ENCODE measurements at places on chromosomes 5 and 9.
A peak's percentile ranks its signal among the peaks of the same experiment; 100 is the strongest.

GRCh38 chr9:94825611-94825958 lies 99.1 kb downstream of the AOPEP start:
- DNase-seq: no peak

DNA sequence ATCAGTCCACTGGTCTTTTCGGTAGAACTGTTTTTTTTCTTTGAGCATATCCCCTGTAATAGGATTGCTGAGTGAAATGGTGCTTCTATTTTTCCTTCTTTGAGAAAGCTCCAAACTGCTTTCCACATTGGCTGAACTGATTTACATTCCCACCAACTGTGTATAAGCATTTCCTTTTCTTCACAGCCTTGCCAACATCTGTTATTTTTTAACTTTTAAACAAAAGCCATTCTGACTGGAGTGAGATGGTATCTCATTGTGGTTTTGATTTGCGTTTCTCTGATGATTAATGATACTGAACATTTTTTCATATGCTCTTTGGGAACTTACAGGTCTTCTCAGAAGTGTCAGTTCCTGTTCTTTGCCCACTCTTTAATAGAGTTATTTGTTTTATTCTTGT lies 764.7 kb downstream of the MTRR start:
- no peak for DNase-seq

DNA sequence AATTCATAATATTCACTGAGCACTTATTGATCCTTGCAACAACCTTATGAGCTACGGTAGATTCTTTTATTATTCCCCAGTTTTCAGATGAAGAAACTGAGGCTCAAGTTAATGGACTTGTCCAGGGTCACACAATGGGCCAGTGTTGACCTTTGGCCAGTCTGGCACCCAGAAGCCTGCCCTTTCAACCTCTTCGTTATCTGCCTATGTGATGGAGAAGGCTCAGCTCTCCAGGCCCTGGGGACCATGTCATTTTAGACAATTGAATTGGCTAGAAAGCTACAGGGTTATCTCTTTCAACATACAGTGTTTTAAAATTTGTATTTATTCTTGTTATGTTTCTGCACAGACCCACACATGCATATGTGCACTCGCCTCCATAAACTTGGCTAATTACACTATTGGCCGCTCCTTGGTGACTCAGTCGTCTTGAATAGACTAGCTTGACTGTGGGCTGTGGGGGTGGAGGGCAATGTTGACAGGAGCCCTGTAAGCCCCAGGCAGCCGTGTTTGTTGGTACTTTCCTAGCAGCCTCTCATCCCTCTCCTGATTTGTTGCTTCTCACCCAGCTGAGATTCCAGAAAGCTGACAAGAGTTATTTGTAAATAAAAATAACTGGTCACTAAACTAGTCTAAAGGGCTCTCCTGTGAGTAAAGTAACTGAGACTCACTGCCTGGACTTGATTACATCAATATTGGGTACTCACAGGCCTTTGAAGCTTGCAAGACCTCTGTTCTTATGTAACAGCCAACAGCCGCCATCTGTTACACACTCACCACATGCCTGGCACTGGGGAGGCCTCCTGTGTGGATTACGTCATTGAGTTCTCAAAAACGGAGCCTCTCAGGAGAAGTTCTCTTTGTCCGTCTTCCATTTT lies 8.5 kb upstream of the ANGPTL2 start:
- DNase-seq: no peak

DNA sequence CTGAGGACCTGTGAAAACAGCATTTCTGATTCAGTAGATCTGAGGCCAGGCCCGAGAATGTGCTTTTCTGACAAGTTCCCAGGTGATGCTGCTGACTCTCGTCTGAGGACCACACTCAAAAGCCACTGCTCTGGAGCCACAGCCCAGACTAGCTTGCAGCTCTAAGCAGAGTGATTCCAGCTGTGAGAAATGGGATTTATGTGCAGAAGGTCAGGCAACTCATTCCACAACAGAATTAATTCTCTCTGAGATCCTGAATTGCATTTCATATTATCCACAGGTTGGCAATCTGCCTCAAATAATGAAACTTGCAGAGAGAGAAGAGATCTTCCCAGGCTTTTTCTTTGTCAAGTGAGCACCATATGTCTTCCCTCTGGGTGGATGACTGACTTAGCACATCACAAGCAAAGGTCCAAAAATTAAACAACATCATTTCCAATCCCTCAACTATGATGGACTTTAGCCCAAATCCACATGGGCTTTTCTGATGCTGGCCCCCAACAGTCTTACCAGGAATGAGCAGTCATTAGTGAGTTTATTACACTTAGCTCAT lies 140.2 kb downstream of the ALDH1A1 start:
- DNase-seq: no peak

GRCh38 chr5:159990506-159990905 lies 18.4 kb upstream of the TTC1 start:
- DNase-seq: no peak

DNA sequence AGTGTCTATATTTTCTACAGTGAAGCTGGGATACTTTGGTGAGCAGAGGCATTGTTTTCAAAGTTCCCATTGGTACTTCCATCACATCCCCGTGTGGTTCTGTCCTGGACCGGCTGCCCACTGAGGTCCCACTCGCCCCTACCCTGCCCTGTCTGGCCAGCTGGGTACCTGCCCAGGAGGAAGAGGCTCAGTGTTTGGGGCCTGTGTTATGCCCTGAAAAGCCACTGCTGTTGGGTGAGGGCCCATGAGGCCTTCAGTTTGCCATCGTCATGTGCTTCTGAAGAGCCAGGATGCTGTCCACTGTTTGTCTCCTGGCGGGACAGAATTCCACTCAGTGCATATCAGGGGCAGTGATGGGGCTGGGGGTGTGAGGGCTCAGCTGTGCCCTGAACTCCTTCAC lies 2.6 kb upstream of the CEP72 start:
- no peak for DNase-seq

DNA sequence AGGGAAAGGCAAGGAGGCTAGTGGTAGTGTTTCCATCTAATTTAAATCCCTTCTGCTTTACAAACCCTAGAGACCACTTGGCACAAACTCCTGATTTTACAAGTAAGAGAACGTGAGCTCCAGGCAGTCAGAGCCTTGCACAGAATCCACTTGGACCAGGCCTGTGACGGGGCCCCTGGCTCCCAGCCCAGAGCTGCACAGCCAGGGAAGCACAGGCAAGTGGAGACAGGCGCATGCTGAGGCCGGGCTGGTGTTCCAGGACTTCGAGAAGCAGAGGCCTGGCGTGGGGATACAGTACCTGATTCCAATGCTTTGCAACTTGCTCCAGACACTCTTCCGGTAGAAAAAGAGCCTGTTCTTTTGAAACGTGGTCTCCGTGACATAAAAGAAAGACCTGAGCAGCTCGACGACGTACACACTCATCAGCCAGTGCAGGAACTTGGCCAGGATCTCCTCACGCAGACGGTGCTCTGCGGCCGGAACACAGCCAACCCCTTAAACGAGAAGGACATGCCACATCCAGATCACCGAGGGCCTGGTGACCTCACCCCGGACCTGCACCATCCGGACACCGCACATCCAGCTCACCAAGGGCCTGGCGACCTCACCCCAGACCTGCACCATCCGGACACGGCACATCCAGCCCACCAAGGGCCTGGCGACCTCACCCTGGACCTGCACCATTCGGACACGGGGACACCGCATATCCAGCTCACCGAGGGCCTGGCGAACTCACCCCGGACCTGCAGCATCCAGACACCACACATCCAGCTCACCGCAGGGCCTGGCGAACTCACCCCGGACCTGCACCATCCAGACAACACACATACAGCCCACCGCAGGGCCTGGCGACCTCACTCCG lies 12.5 kb downstream of the TERT start:
- DNase-seq: no peak

- DNase-seq: no peak
These were observed 256.7 kb downstream of the PARP8 start for GRCh38 chr5:50922942-50923767.

DNA sequence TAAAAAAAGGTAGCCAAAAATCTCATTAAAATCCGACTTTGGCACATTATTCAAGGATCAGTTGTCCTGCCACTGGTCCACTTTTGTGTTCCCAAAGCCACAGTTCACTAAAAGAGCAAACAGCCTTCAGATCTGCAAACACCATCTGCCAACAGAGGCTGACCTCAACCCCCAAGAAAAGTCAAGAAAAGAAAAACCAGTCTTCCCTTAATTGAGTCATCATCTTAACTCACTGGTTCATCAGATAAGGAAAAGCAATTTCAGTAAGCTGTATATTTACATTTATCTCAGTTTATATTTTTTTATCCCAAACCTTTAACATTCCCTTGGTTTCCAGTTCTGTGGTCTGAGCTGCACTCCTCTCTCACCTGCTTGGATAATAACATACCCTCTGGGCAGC lies 21.2 kb downstream of the RASEF start:
- DNase-seq: no peak

- no peak for DNase-seq
These were observed 235.1 kb upstream of the ANKH start for GRCh38 chr5:15106530-15107283.

DNA sequence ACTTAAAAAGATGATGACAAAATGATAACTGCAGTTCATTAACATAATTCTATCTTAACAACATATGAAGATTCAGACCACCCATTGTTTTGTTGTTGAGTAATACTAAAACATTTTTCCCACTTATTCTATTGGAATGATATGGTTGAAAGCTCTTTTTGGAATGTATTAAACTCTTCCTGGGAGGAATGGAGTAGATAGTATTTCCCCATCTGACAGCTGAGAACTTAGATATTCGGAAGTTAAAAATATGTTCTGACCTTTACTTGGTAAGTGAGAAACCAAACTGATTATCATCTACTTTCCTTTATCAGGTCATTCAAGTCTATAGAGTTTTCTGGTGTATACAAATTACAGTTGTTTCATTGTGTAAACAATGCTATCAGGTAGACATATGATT lies 452.9 kb downstream of the CSNK1G3 start:
- no peak for DNase-seq

GRCh38 chr9:109385499-109385898 lies 64.6 kb upstream of the EPB41L4B start:
- DNase-seq: no peak

GRCh38 chr9:35935261-35935660 lies 22.7 kb downstream of the OR2S2 start:
- DNase-seq: no peak

- no peak for DNase-seq
These were observed 160.0 kb downstream of the C9orf152 start for GRCh38 chr9:110047955-110048402.

GRCh38 chr5:98104454-98105188 lies 668.8 kb upstream of the RGMB start:
- DNase-seq: no peak

DNA sequence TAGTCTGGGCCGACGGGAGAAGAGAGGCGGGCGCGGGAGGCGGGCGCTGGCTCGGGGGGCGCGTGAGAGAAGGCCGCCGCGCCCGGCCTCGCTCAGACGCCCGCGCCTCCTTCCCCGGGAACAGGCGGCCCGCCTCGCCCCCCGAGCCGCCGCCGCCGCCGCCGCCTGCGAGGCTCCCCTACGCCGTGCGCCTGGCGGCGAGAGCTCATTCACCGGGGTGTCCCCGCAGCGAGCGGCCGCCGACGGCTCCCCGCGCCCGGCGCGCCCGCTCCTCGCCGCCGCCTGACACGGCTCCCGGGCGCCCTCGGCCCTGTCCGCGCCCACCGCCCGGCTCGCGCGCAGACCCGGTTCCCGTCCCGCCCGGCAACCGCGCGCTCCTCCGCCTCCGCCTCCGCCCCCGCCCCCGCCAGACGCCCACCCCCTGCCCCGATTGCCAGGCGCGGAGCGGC lies at the start of gene GNAQ:
TSS of gene GNAQ (minus strand) at position 368 of the 449 bp plus-strand sequence. CDS start 576 bp downstream, outside the sequence.
- DNase-seq: peak; percentile 4

DNA sequence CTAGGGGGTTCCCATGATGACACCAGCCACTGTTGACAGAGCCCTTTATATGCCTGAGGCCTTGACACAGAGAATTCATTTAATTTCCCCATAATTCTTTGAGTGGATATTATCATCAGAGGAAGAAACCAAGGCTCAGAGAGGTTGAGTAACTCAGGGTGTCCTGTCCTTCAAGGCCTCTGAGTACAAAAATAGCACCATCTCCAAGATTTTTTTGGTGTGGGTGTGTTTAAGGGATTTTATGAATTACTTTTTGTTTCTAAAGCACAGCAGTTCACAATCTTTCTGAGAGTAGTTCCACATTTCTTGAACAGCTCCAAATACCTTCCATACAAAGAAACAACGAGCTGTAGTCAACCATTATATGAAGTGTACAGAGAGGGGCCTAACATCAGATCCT lies 6.2 kb upstream of the GSN start:
- DNase-seq: no peak

DNA sequence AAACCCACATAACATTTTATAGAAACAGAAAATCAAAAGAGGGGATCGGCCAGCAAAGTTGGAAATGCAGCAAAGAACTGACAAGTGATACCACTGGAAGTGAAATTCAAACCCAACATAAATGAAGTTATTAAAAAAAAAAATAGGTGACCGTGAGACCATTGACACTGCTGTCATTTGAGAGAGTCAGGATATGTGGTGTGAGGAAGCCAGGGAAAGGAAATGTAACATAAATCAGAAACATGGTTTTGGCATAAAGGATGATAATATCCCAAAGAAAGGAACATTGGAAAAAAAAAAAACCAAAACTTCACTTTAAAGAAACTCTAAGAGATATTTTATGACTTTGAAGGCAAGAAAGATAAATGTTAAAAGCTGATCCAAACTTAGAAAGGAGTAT lies 312.4 kb upstream of the PIK3R1 start:
- no peak for DNase-seq

GRCh38 chr5:180101451-180102105 lies 30.0 kb upstream of the RNF130 start:
- DNase-seq: no peak

DNA sequence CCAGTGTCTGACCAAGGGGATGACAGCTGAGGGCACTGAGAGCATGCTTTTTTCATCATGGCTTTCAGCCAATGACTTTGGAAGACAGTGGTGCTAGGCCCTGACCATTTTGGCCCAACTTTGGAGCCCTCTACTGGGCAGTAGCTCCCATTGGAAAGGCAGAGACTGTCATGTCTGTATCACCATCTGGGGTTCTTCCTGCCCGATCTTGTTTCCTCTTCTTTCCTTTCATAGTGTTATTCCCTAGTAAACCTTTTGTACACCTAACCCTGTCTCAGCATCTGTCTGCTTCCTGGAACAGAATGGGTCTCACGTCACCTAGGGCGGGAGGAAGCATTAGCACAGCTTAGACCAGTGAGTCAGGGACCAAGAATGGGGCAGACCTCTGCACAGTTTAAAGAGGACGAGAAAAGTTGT lies 97.4 kb upstream of the MAST4 start:
- DNase-seq: no peak

Measured in stimulated activated CD8-positive, alpha-beta memory T cell treated with anti-CD3 and anti-CD28 coated beads, Interleukin-4, amount 100 ng/mL, for 24 hours (primary cell).